ENCODE measurements at places on chromosomes 16 and 17. TPM values are rescaled to one million over a fixed set of nuclear protein-coding genes. Genes with fewer than 3 reads are reported as not detected.

The KRT37 gene
- not detected for total RNA-seq

The AIPL1 gene
- not detected for total RNA-seq

The C16orf46 gene
- total RNA-seq = 0.18 TPM

The KIFC3 gene
- total RNA-seq = 56.0 TPM

The C1QTNF1 gene
- 2.6 TPM for total RNA-seq

The ADGRG3 gene
- total RNA-seq = not detected

The TBC1D3H gene
- not detected for total RNA-seq

The ADORA2B gene
- total RNA-seq = 12.5 TPM

The STAT5A gene
- 14.8 TPM for total RNA-seq

The STX8 gene
- 66.9 TPM for total RNA-seq

The P2RX5 gene
- 0.18 TPM for total RNA-seq

The NEUROD2 gene
- not detected for total RNA-seq

The PRSS22 gene
- not detected for total RNA-seq

The TAC4 gene
- not detected for total RNA-seq

The HIC1 gene
- total RNA-seq = 18.6 TPM

The AURKB gene
- 35.2 TPM for total RNA-seq

The HP gene
- total RNA-seq = not detected

The OTOP3 gene
- not detected for total RNA-seq

The RRAD gene
- total RNA-seq = 0.45 TPM

The FBXL16 gene
- 0.18 TPM for total RNA-seq

The TP53TG3C gene
- total RNA-seq = not detected

The TPSB2 gene
- total RNA-seq = not detected

The ALDH3A1 gene
- 0.36 TPM for total RNA-seq

The KRTAP1-1 gene
- not detected for total RNA-seq

The PNMT gene
- total RNA-seq = not detected

The ELMO3 gene
- total RNA-seq = 0.72 TPM
